ENCODE measurements at places on chromosomes 4 and X.
A peak's percentile ranks its signal among the peaks of the same experiment; 100 is the strongest.

- no peak for DNase-seq
Measured at GRCh38 chr4:4385729-4386295, 1.1 kb upstream of the NSG1 start.

GRCh38 chr4:40327340-40327739 is 7.8 kb upstream of the CHRNA9 start:
- DNase-seq, result no peak

DNA sequence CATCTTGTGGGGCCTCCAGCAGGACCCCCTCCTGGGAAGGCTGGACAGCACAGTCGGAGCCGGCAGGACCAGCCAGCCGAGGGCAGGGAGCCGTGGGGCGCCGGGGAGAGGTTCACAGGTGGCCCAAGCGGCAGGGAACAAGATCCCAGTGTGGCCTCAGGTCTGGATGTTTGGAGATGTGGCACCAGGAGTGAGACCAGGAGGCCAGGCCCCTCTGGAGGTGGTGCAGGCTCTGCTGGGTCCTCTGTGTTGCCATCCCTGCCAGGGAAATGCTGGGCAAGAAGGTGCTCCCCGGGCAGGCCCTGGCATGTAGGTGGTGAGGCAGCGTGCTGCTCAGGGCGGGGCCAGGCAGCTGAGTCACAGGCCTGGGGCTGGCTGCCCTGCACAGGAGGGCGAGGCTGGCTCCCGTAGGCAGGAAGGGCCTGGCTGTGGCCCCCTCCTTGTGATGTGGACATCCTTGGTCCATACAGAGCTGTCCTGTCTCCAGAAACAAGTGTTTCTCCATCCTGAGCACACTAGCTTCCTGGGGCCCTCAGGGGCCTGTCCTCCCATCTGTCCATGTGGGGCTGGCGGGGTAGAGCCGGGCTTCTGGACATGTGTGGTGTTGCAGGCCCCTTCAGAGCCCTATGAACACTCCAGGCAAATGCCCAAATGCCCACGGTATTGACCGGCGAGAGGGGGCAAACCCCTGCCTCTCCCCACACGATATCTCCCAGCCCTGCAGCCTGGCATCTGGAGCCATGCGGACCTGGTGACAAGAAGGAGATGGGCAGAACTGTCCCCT is 4.8 kb upstream of the HGFAC start:
- DNase-seq, result peak; percentile 88

DNA sequence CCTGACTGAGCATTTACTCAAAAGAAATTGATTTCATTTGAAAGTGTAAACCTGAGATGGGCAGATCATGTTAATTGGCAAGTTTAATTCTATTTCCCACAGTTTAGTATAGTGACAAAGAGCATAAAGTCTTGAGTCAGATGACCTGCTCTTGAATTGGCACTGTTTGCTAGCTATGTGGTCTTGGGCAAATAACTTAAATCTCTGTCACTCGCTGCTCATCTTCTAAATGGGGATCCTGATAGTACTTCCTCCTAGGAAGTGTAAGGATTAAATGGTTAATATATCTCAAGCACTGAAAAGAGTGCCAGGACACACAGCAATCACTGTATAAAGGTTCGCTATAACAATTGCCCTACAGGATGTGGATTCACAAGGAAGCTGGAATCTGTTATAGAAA is 242.8 kb upstream of the JADE1 start:
- no peak for DNase-seq
